ENCODE measurements at places on chromosomes 3 and 15. TPM values are rescaled to one million over a fixed set of nuclear protein-coding genes. Genes with fewer than 3 reads are reported as not detected.

DNA sequence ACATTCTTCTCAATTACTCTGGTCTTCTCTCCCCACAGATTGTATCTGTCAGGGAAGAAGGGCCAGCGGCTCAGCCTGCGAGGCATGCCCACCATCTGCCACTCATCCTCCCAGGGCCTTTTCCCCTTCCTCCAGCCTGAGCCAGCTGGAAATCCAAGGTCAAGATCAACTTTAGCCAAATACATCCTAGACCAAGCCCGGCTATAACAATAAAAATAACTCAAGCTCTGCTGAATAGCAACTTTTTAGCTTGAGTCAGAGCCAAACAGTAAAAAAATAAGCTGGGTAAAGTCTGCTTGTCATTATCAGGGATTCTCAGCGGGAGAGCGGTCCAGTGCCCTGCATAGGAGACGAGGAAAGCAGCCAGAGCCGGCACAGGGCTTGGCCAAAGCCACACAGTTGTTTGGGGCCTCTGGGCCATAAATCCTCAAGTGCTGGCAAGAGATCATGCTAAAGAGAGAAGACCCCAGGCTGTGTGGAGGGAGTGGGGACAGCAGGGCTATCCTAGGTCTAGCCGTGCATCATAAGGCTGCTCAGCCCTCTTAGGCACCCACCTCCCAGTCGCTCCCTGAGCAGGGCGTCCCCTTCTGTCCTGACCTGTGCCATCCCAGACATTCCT, 76.2 kb upstream of the HERC1 start:
- peak; percentile 89 for DNase-seq

The C3orf80 gene
- 3.3 TPM for total RNA-seq

DNA sequence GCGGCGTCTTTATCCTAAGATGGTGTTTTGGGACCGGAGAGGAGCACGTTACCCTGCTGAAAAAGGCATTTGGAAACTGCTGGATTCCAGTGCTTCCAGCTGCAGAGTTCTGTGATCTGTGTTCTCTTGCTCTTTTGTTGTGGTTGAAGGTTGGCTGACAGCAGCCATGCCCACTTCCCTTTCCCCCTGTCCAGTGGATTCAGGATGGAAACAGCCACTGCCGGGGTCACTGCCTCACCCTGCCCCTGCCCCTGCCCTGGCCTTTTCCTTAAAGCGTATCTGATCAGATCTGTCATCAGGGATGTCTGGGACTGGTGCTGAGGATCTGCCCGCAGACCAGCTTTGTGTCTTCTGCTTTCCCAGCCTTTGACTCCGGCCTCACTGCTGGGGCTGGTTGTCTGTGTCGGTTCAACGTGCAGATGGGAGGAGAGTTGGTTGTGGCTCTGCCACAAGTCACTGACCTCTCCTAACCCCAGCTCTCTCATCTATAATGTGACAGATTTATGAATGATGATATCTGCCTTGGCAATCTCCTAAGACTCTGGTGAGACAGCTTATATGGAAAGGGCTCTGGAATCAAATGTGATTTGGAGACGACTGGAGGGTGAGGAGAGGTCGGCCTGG, 219.4 kb upstream of the BHLHE40 start:
- no peak for DNase-seq

The GPR149 gene
- not detected for total RNA-seq

- peak; percentile 81 for DNase-seq
Measured at GRCh38 chr15:94230883-94231722, at the start of gene MCTP2. MCTP2 (plus strand) TSS chr15:94231561; CDS start chr15:94298266, 66,705 bp downstream.

The CHRM5 gene
- not detected for total RNA-seq
